Cardiac septum (tissue), 1 donor: ENCODE measurements at places on chromosomes 16 and 17. TPM values are rescaled to one million over a fixed set of nuclear protein-coding genes. Genes with fewer than 3 reads are reported as not detected.

- no peak for DNase-seq
Observed at GRCh38 chr17:28460901-28461300, 12.5 kb upstream of the SLC13A2 start.

GRCh38 chr16:89572485-89573205 lies 2.9 kb upstream of the CPNE7 start:
- no peak for DNase-seq

GRCh38 chr16:27289669-27290068 lies 21.1 kb upstream of the NSMCE1 start:
- DNase-seq = no peak

GRCh38 chr17:8118769-8119580 lies 661 bp upstream of the ALOXE3 start:
- peak; percentile 93 for DNase-seq

- DNase-seq = no peak
Observed at GRCh38 chr17:28744972-28745785, 1.4 kb downstream of the TRAF4 start.

GRCh38 chr16:49773534-49774475 lies 82.1 kb downstream of the ZNF423 start:
- no peak for DNase-seq

DNA sequence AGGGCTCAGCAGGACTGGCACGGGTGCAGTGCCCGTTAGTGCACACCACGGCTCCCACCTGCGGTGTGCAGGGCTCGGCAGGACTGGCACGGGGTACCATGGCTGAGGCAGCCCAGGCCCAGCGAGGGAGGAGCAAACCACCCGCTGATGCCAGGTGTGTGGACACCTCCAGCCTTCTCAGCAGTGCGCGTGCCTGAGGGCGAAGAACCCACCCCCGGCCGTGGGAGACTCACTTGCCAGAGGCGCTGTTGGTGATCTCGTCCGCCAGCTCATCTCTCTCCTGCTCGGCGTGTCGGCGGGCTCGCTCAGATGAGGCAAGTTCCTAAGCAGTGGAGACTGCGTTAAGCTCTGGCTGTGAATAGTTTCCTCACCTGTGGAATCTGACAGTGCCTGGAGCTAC lies 45.4 kb downstream of the NDEL1 start:
- DNase-seq = no peak

DNA sequence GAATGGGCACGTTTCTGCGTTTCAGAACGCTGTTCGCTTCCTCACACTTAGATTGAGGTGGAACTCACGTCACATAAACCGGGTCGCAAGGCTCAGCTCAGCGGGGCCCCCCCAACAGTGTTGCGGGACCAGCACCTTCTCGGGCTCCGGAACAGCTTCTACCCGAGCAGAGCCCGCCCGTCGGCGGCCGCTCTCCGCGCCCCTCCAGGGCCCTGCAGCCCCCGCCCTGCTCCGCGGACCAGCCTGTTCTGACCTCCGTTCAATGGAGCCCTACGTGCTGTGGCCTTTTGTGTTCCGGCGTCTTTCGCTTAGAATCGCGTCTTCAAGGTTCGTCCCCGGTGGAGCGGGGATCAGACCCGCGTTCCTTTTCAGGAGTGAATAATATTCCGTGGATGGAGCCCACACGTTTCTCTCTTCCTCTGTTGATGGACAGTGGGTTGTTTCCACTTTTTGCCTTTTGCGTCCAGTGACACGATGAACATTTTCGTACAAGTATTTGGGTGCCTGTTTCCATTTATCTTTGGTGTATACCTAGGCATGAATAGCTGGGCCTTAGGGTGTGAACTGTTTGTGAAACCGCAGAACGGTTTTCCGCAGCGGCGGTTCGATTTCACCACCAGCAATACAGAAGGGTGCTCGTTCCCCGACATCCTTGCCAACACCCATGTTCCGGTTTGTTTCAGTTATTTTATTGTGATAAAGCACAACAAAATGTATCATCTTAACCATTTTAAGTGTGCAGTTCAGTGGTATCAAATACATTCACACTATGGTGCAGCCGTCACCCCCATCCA lies 2.3 kb upstream of the SLC22A31 start:
- no peak for DNase-seq

The HSBP1 gene
- total RNA-seq = 126 TPM

The ARHGDIG gene
- 2.8 TPM for total RNA-seq

The C17orf50 gene
- total RNA-seq = not detected

The NEUROD2 gene
- 0.08 TPM for total RNA-seq

The PABPN1L gene
- total RNA-seq = not detected

The TP53TG3B gene
- total RNA-seq = not detected
